ENCODE measurements at places on chromosomes 12 and 14.

DNA sequence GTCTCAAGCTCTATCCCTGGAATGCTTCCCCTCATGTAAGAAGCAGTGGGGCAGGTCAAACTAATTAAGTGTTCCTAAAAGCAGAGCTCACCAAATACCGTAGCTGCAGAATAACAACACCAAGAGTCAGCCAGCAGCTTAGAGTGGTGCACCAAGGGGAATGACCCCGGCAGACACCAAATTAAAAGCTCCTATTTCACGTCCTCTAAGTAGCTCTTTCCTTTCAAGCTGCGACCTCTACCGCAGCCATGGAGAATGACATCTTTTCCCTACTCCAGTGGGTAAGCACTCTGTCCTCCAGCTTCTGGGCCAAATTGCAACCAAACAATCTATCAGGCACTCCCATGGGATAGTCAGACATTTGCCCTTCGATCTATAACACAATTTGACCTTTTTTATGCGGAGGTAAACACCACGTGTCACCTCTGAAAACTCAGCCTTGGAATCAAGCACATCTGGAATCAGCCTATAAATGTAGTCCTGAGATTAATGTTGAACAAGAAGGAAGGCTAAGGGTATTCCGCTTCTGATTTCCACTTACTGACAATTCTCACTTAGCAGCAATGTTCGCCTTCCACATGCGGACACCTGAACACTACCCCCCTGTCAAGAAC lies 67.6 kb upstream of the CDKN3 start:
- DNase-seq = no peak

- DNase-seq = no peak
These were observed 140.7 kb downstream of the DPF3 start for GRCh38 chr14:72753044-72753710.

DNA sequence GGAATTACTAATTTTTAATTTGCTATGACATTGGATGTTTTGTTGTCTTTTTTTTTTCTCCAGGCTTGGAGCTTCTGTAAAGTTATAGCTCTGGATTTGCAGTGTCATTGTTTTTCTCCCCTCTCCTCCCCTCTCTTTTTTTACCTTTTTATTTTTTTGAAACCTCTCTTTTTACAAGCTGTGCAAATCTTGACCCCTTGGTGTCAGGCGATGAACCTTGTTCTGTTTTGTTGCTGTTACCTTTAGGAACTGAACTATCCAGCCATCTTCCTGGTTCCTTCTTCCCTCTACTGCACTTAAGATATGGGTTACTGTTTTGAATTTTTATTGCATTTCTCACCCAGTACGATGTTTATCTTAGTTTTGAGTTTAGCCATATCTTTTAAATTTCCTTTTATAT lies 13.7 kb downstream of the KTN1 start:
- no peak for DNase-seq

DNA sequence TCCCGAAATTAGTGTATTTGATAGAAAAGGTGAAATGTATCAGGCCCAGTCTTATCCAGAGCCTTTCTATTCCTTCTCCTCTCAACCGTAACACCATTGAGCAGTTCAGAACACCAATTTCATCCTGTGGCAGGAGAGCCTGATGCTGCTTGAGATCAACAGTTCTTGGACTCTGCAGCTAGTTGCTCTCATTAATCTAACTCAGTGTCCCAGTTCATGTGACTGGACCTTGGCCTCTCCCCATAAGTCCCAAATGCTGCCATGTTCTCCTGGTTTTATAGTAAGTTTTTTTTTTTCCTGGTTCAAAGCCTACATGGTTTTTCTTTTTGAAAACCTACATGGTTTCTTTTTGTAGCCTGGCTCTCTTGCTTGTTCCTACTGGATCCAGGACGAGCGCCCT lies 293.9 kb downstream of the ITPR2 start:
- DNase-seq = no peak

DNA sequence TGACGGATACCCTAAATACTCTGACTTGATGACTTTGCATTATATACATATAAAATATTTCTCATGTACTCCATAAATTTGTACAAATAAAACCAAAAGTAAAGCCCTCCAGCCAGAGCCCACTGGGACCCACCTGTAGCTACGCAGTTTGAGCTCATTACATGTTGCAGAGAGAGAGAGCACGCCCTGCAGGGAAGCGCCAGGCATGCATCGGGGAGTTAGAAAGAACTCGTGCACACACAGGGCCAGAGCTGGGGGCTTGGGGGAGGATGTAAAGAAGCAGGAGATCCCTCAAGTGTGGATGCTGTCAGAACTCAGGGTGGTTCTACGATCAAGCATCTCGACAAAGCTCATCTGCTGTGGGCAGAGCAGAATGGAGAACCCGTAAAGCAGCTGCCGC lies 178.5 kb upstream of the RTL1 start:
- no peak for DNase-seq

DNA sequence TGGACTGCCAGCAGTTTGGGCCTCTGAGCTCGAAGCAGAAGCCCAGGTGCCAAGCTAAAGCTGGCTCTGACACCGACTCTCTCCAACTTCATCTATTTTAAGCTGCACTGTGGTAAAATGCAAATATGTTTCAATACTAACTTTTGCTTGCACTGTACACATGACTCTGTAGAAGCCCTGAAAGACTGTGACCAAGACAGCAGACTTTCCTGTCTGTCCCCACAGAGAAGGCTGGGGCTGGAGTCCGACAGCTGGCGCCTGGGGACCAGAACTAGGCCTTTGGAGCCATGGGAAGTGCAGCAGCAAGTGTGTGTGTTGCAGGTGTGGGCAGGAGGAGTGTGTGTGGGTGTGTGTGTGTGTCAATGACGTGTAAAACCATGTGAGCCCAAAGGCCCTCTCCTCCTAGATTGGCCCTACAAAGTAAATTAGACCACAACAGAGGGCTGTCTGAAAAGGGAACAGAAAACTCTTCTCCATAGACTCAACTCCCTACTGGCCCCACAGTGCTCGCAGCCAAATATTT lies 16.4 kb upstream of the RAB35 start:
- no peak for DNase-seq

- no peak for DNase-seq
These were observed 48.9 kb downstream of the HRK start for GRCh38 chr12:116832353-116832752.

- no peak for DNase-seq
These were observed 97.9 kb upstream of the NUDT4 start for GRCh38 chr12:93279565-93280412.

- no peak for DNase-seq
These were observed 28.7 kb downstream of the COX8C start for GRCh38 chr14:93375673-93376156.

DNA sequence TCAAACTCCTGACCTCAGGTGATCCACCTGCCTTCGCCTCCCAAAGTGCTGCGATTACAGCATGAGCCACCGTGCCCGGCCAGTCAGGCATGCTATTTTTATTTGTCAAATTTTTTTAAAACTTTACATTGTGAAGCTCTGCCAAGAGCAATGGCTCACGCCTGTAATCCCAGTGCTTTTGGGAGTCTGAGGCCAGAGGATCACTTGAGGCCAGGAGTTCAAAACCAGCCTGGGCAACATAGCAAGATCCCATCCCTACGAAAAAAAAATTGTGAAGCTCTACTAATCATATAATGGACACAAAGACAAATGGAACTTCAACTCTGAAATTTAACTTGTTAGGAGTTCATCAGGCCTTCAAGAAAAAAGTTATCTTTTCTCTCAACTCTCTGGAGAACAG lies 1.9 kb downstream of the R3HDM2 start:
- no peak for DNase-seq

- DNase-seq = no peak
These were observed 72.8 kb downstream of the SLC16A7 start for GRCh38 chr12:59668674-59669073.

DNA sequence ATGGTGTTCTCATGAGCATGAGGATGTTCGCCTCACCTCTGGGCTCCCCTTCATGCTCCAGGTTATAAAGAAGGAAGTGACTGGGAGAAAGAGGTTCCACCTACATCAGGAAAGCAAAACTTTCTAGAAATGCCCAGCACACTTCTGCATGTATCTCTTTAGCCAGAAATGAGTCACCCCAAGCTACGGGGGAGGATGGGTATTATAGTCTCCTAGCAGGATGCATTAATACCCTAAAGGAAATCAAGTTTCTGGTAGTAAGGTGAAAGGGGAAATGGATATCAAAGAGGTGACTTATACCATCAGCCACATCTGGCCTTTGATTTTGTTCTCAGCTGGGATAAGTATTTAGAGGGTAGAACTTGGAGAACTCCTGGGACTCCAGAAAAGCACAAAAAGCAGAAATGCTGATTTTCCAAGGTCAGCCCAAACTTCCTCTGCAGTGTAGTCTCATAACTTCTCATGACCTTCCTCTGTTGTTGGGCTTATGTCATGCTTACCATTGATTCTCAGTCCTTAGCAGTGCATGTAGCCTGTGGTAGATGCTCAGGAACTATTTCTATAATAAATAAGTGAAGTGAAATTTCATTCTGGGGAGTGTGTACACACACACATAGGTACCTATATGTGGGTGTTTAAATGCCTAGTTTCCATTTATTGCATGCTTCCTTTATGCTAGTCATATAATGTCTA lies 209.4 kb upstream of the CRY1 start:
- no peak for DNase-seq

Data from stimulated activated CD4-positive, alpha-beta T cell treated with anti-CD3 and anti-CD28 coated beads, Interleukin-15, amount 100 ng/mL, for 1 hour (primary cell).